ENCODE measurements at places on chromosomes 1 and 21. TPM values are rescaled to one million over a fixed set of nuclear protein-coding genes. Genes with fewer than 3 reads are reported as not detected.

Gene SLC1A7
- not detected for total RNA-seq

Gene NUDC
- 43.0 TPM for total RNA-seq

Gene ADAMTS4
- total RNA-seq, result 0.77 TPM

Gene IFNGR2
- 18.7 TPM for total RNA-seq

Gene KRTAP15-1
- total RNA-seq, result not detected

Gene ABCG1
- 43.4 TPM for total RNA-seq

Gene KAZN
- total RNA-seq, result 0.62 TPM

DNA sequence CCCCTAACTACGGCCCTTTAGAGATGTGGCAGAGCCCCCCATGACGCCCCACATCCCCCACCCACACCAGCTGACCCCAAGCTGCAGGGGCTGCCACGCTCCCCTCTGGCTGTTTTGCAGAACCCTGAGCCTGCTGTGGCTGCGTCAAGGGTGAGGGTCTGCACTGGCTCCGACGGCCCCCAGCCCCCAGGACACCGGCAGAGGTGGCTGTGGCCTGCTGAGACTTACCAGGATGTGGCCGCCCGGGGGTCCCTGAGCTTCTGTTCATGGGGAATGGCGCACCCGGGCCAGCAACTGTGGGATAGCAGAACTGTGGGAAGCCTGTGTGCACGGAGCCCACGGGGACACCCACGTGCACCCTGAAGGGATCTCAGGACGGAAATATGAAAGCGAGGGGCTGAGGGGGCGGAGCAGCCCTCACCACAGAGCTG is 12.8 kb upstream of the RNF223 start:
- H3K4me1 ChIP-seq, result peaks cover 3% of the 10 kb centered on the region
- H3K36me3 ChIP-seq, result no peaks in the 10 kb centered on the region
- no peak for DNase-seq
- no peaks in the 10 kb centered on the region for H3K27me3 ChIP-seq

DNA sequence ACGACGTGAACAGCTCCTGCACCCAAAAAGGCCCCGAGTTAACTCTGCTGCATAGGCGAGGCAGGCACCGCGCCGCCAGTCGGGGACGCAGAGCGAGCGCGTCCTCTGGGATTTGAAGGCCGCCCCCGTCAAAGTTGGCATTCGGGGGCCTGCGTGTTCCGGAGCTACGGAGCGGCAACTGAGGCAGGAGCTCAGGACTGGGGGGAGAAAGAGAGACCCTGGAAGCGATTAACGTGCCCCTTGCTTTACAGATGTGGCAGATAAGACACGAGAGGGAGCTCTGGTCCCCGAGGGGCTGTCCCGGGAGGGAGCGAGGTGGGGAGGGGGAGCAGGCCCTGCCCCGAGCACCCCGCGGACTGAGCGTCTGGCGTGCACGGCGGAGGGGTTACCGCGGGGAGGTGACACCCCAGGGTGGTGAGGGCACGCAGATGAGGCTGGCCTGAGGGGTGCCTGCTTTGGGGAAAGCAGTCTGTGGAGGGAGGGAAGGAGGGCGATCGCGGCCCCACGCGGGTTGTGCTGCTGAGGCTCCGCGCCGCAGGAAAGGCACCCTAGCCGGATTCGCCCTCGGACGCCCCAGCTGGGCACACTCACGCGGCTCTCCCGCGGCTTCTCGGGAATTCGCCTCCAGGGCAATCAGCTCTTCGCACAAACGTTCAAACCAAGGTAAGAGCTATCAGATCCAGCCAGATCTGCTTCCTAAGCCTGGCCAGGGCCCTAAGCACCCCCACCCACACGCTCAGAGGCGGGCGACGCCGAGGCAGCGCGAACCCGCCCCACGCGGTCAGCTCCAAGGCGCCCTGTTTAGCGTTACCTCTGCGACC is 26.5 kb downstream of the ACTA1 start:
- H3K4me3 ChIP-seq, result peak overlapping the region; percentile 88
- H3K27me3 ChIP-seq, result peaks cover 72% of the 10 kb centered on the region
- peaks cover 6% of the 10 kb centered on the region for H3K36me3 ChIP-seq
- no peak for DNase-seq
- H3K4me1 ChIP-seq, result peaks cover 8% of the 10 kb centered on the region

GRCh38 chr1:150596976-150597375 is 17.6 kb upstream of the MCL1 start:
- no peak for DNase-seq
- H3K4me3 ChIP-seq, result peak overlapping the region; percentile 39
- peaks cover 2% of the 10 kb centered on the region for H3K36me3 ChIP-seq
- H3K27ac ChIP-seq, result peak overlapping the region; percentile 95

GRCh38 chr1:93814795-93815340 is 64.1 kb downstream of the DNTTIP2 start:
- peaks cover 2% of the 10 kb centered on the region for H3K36me3 ChIP-seq
- H3K4me3 ChIP-seq, result no peak overlapping the region
- no peaks in the 10 kb centered on the region for H3K27me3 ChIP-seq
- no peak overlapping the region for H3K27ac ChIP-seq
- H3K4me1 ChIP-seq, result peaks cover 20% of the 10 kb centered on the region

DNA sequence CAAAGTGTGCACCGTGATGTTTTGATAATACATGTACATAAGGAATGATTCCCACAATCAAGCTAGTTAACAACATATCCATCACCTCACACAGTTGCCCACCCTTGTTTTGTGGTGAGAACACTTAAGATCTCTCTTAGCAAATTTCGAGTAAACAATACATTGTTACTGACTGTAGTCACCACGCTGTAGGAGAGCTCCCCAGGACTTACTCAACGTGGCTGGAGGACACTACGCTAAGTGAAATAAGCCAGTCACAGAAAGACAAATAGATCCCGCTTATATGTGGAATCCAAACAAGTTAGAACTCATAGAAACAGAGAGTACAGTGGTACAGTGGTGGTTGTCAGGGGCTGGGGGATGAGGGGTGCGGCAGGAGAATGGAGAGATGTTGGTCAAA is 24.8 kb downstream of the GPR137B start:
- no peaks in the 10 kb centered on the region for H3K27me3 ChIP-seq
- no peak for DNase-seq
- H3K36me3 ChIP-seq, result peaks cover 9% of the 10 kb centered on the region
- no peak overlapping the region for H3K4me3 ChIP-seq
- H3K4me1 ChIP-seq, result no peaks in the 10 kb centered on the region
- no peak overlapping the region for H3K27ac ChIP-seq

- no peak overlapping the region for H3K4me3 ChIP-seq
- peaks cover 15% of the 10 kb centered on the region for H3K36me3 ChIP-seq
- H3K27me3 ChIP-seq, result no peaks in the 10 kb centered on the region
- H3K27ac ChIP-seq, result no peak overlapping the region
These were observed 22.0 kb downstream of the UBE2G2 start for GRCh38 chr21:44779417-44780136.

DNA sequence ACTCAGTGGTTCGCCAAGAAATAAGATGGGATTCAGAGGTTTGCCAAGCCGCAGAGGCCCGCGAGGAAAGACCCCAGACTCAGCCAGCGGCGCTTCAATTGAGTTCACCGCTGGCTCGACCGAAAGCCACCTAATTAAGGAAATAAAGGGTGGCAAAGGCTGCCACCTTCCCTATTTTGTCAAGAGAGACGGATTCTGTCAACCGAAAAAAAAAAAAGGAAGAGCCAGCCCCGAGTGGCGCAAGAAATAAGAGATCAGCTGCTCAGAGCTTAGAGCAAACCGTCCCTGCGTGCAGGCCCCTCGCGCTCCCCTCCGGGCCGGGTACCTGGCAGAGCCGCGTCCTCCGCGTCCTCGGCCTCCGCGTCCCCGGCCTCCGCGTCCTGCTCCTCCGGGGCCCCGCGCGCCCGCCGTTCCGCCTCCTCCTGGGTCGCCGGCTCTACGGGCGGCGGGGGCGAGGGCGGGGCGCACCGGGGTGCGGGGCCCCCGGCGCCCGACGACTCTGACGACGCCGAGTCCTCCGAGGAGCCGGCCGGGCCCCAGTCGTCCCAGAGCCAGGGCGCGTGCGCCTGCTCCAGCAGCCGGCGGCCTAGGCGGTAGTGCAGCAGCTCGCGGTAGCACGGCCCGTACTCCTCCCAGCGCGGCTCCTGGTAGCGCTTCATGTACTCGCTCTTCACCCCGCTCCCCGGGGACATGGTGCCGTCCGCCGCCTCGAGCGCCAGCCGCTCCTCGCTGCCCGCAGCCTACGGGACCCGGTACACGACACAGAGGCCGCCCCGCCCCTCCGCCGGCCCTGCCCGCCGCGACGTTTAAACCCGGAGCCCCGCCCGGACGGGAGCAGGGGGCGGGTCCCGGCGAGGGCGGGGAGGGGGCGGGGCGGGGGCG is 832 bp downstream of the CCSAP start:
- peaks cover 6% of the 10 kb centered on the region for H3K36me3 ChIP-seq
- peaks cover 5% of the 10 kb centered on the region for H3K27me3 ChIP-seq
- peak; percentile 75 for DNase-seq
- peak overlapping the region; percentile 97 for H3K4me3 ChIP-seq

- H3K27ac ChIP-seq, result peak overlapping the region; percentile 95
- H3K4me3 ChIP-seq, result no peak overlapping the region
- H3K36me3 ChIP-seq, result peaks cover 3% of the 10 kb centered on the region
- H3K27me3 ChIP-seq, result no peaks in the 10 kb centered on the region
- H3K4me1 ChIP-seq, result peaks cover 41% of the 10 kb centered on the region
These were observed 68.5 kb downstream of the ATP2B4 start for GRCh38 chr1:203695116-203695515.

DNA sequence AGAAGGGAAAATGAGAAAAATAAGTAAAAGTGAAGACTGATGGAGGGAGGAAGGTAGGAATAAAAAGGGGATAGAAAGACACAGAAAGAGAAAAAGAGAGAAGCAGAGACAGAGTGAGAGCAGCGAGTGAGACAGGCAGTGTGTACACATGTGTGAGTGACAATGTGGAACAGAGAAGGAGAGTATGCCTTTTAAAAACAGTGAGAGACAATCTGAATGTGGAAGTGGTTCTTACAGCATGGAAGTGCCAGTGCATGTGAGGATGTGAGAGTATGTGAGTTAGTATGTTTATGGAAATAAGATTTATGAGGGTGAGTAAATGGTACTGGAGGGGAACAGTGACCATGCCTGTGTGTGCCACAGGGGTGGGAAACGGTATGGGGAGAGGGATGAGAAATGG is 1.2 kb downstream of the NEGR1 start:
- no peak overlapping the region for H3K27ac ChIP-seq
- no peak for DNase-seq
- peaks cover 5% of the 10 kb centered on the region for H3K27me3 ChIP-seq

GRCh38 chr1:209618756-209619420 is 33.3 kb downstream of the LAMB3 start:
- H3K27me3 ChIP-seq, result peaks cover 5% of the 10 kb centered on the region
- H3K36me3 ChIP-seq, result peaks cover 2% of the 10 kb centered on the region
- peaks cover 4% of the 10 kb centered on the region for H3K4me1 ChIP-seq

DNA sequence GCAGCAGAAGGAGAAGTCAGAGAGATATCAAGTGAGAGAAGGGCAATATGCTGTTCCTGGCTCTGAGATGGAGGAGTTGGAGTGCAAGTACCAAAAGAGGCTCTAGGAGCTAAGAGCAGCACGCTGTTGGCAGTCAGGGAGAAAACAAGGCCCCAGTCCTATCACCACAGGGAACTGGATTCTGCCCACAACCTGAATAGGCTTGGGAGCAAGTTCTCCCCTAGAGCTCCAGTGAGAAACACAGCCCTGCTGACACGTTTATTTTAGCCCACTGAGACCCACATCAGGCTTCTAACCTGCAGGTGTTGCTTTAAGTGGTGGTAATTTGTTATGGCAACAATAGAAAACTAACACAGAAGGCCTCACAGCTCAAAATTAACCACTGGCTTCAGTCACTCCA is 31.8 kb upstream of the ZNF644 start:
- H3K4me3 ChIP-seq, result no peak overlapping the region
- no peaks in the 10 kb centered on the region for H3K27me3 ChIP-seq
- H3K27ac ChIP-seq, result no peak overlapping the region
- H3K36me3 ChIP-seq, result no peaks in the 10 kb centered on the region
- no peak for DNase-seq

GRCh38 chr1:246534114-246534513 is 27.0 kb upstream of the SMYD3 start:
- H3K27ac ChIP-seq, result no peak overlapping the region
- peaks cover 5% of the 10 kb centered on the region for H3K4me1 ChIP-seq
- DNase-seq, result no peak
- no peaks in the 10 kb centered on the region for H3K27me3 ChIP-seq
- H3K36me3 ChIP-seq, result no peaks in the 10 kb centered on the region

GRCh38 chr1:209675565-209676154 is 448 bp downstream of the G0S2 start:
- H3K4me1 ChIP-seq, result peaks cover 62% of the 10 kb centered on the region
- H3K27ac ChIP-seq, result peak overlapping the region; percentile 91
- peaks cover 7% of the 10 kb centered on the region for H3K27me3 ChIP-seq

DNA sequence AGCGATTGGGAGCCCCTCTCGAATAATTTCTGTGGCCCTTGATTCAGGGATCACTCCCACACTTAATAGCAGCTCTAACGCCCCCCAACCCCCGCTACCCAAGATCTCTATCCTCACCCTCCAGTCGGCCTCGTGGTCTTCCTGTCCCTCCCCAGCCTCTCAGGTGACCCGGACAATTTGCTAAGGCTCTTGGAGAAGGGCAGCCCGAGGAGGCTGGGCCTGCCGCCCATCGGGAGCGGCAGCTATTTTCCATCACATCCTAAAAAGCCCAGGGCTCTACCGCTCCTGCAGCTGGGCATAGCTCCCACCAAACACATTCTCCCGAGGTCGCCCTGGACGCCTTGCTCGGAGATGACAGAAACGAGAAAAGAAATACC is 12.0 kb upstream of the PHLDA3 start:
- H3K27me3 ChIP-seq, result peaks cover 13% of the 10 kb centered on the region
- peaks cover 14% of the 10 kb centered on the region for H3K4me1 ChIP-seq
- peak overlapping the region; percentile 53 for H3K27ac ChIP-seq
- DNase-seq, result no peak
- H3K36me3 ChIP-seq, result peaks cover 2% of the 10 kb centered on the region
- H3K4me3 ChIP-seq, result peak overlapping the region; percentile 91

DNA sequence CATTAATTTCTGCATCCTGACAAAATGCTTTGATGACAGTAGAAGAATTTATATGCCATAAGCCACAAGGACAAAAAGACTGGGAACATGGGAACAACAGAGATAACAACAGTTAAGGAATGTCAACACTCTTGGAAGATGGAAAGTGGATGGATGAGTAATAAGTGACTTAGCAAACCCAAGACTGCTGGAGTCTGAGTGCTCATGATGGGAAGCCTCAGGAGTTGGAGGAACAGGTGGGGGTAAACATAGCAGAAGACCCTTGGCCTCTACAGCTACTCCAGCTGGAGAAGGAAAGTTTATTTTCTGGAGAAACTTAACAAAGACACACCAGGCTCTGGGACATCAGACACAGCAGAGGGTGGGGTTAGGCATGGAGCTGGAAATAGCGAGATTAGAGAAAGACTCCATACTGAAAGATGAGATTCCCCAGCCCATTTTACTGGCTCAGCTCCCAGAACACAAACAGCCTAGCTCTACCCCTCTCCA is 13.6 kb downstream of the G0S2 start:
- no peaks in the 10 kb centered on the region for H3K36me3 ChIP-seq
- peaks cover 2% of the 10 kb centered on the region for H3K27me3 ChIP-seq
- no peak for DNase-seq
- peaks cover 42% of the 10 kb centered on the region for H3K4me1 ChIP-seq
- no peak overlapping the region for H3K27ac ChIP-seq
- no peak overlapping the region for H3K4me3 ChIP-seq

DNA sequence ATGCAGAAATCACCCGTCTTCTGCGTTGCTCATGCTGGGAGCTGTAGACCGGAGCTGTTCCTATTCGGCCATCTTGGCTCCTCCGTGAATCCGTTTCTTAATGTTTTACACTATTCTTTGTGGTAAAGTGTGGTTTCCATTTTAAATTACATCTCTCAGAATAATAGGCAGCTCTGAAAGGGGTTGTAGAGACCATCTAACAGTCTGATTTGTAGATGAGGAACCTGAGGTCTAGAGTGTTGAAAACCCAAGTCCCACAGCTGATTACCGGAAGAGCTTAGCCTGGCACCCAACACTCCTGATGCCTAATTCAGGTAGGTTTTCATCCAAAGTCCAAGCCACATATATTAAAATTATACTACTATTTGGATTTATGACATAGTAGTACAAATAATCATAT is 144.0 kb downstream of the LEPR start:
- no peaks in the 10 kb centered on the region for H3K27me3 ChIP-seq
- no peak overlapping the region for H3K27ac ChIP-seq
- no peak for DNase-seq

Measured in T-helper 17 cell (primary cell).